ENCODE measurements at places on chromosomes 3 and 15.

GRCh38 chr3:45688194-45688881 is 858 bp upstream of the SACM1L start:
- DNase-seq = no peak

- DNase-seq = peak; percentile 79
These were observed 15.3 kb upstream of the IREB2 start for GRCh38 chr15:78422571-78423340.

DNA sequence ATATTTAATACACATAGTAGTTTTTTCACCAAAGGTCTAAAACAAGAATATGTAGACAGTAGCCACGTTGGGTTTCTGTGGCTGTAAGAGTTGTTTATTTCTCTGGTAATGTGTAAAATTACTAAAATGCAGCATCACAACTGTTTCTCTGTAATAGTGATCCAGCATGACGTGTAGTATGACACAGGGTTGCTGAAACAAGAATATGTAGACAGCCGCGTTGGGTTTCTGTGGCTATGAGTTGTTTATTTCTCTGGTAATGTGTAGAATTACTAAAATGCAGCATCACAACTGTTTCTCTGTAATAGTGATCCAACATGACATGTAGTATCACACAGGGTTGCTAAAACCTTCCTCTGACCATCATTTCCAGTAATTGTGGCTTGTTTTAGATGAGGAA is 153.6 kb upstream of the ZNF717 start:
- DNase-seq = no peak

GRCh38 chr3:73451301-73451944 is 173.3 kb downstream of the PDZRN3 start:
- DNase-seq = no peak

- DNase-seq = peak; percentile 56
These were observed 36.5 kb downstream of the CDV3 start for GRCh38 chr3:133610031-133610430.

- DNase-seq = peak; percentile 10
These were observed 102.3 kb upstream of the TPM1 start for GRCh38 chr15:62940093-62940754.

GRCh38 chr3:52395503-52395865 is 49.4 kb downstream of the SEMA3G start:
- no peak for DNase-seq

GRCh38 chr3:30864836-30865235 is 29.6 kb downstream of the GADL1 start:
- no peak for DNase-seq

DNA sequence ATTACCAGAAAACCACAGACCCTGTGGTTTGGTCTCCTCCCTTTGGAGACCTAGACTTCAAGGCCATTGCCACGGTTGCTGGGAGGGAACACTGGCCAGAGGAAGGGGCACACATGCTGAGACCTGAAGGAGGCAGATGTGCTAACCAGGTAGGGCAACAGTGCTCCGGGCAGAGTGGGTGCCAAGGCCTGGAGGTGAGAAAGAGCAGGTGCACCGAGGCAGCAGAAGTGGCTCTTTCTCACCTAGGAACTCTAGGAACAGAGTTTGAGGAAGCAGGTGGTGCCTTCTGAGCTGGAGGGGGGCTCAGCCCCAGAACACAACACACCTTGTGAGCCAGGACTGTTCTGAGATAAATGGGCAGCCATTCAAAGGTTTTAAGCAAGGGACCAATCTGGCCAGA is 106.1 kb downstream of the MEGF11 start:
- no peak for DNase-seq

- no peak for DNase-seq
These were observed 11.5 kb upstream of the PRKAR2A start for GRCh38 chr3:48859206-48859605.

GRCh38 chr3:46359733-46360493 is 6.0 kb downstream of the CCR2 start:
- DNase-seq = no peak

GRCh38 chr3:113268311-113268710 is 57.0 kb downstream of the BOC start:
- DNase-seq = no peak

DNA sequence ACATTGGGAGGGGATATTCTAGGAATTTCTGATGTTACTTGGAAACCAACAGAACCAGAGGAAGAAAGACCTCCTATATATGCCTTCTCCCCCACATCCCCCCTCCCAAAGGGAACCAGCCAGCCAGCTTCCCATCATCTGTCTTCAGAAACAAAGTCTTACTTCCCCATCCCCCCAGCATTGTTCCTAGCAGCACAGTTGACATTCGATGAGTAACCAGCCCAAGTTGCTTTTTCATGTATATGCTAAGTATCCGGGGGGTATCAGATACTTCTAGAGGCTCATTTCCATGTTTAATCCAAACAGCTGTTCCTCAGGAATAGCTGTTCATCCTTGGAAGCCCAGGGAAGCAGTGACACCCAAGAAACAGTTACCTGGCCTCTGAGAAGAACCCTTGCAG is 16.0 kb downstream of the RMDN3 start:
- no peak for DNase-seq
